Activated T-cell treated with anti-CD3 and anti-CD28 coated beads for 4 hours (primary cell): ENCODE measurements at places on chromosomes 16 and 17.

DNA sequence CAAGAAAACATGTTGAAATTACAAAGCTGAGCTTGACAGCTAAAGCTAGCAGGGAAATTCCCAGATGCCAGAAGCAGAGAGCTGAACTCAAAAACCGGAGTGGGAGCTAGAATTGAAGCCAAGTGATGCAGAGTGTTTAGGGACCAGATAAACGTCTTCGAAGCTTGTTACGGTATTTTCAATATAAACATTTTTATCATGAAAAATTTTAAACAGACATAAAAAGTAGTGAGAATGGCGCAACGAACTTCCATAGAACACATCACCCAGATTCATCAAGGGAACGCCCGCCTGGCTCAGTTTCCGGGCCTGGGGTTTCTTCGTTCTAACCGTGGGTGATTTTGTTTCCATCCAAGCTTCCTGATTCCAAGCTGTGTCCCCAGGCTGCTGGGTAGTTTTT, 18.1 kb downstream of the SPNS2 start:
- DNase-seq, result no peak

GRCh38 chr17:45123930-45124796, 8.2 kb downstream of the PLCD3 start:
- no peak for DNase-seq

- no peak for DNase-seq
Measured at GRCh38 chr17:4475463-4475862, 23.2 kb upstream of the SPNS2 start.

DNA sequence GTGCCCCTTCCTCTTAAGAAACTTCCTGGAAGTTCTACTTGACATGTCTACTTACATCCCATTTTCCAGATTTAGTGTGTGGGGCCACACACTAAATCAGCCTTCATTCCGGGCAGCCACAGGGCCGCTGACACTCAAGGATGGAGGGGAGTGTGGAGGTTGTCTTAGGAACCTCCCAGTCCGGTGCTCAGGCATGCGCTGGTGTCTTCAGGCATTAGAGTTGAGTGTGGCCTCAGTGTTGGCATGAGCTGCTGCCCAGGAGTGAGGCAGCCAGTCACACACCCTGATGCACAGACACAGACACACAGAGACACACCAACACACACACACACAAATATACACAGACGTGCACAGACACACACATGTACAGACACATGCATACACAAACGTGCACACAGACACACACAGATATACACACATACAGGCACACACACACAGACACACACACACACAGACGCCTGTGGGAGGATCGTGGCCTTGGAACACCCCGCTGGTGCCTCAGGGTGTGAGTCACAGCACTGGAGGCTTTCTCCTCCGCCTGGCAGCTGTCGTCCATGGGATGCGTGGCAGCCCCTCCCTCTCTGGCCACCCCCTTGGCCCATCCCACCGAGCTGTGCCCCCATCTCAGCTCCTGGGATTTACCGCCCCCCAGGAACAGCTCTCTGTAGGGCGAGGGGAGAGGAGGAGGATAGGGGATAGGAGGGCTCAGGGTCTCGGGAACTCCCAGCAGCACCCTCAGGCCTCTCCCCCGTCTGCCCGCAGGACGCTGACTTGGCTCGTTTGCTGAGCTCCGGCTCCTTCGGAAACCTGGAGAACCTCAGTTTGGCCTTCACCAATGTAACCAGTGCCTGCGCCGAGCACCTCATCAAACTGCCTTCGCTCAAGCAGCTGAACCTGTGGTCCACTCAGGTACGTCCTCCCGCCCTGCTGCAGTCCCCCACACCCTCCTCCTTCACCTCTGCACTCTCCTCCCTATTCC, 75.6 kb upstream of the PLCG2 start:
- no peak for DNase-seq

GRCh38 chr17:6706996-6707395, 6.2 kb downstream of the SLC13A5 start:
- DNase-seq, result no peak

DNA sequence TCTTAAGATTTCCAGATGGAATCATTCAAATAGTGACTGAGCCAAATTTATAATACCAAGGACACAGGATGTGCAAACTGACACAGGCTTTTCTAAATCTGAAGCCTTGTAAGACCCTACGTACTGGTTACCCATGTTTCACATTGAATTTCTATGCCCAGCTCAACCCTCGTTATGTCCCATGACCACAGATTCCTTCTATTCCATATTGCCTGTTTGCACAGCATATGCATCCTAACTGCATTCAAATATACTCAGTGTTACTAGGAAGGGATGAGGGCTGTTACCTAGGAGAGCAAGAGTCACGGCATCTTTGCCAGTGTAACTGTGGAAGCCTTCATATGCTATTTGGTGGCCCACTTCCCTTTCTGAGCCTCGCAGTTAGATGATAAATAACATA, 305.2 kb downstream of the SHISA9 start:
- DNase-seq, result no peak

DNA sequence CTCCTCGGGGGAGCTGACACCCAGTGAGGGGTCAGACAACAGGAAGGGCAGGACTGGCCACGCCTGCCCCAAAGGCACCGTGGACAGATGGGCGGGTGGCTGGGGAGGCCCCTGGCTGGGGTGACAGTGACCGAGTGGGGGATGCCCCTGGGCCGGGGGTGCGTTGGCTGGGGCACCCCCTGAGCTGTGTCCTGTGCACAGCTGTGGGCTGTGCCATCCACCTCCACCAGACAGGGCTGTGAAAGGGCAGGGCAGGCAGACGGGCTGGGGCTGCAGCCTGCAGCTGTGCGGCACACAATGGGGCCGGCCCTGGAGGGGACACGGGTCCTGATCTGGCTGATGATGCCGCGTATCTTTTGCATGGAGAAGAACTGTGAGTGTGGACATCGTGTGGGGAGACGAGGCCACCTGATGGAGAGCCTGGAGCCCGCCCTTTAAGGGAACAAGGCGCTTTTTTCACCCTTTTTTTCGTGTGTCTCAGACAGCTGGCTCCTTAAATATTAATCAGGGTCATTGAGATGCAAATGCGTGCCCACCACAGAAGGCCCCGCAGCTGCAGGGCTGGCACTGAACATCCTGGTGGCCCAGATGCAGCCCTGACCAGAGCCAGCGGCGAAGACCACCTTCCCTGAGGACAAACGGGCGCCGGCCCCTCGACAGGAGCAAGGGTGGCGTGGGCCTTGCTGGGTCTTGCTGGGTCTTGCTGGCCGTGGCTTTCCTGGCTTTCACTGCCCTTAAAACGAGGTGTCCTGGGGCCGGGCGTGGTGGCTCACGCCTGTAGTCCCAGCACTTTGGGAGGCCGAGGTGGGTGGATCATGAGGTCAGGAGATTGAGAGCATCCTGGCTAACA, 42.4 kb upstream of the GNG13 start:
- DNase-seq, result no peak

DNA sequence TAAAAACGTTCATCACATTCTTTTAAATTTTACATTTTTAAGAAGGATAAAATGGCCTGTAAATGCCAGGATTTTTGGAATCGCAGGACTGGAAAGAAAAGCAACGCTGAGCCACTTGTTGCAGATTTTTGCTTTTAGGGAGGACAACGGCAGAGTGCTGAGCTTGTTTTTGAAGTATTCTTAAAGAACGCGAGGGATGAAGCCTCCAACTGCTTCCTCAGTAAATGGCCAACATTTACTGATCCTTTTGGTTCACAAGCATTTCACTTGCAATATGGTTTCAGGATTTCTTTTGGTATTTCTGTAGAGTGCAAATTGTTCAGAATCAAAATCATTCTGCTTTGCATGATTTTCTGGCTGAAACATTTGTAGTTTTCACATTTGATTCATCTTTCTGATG, 2.8 kb upstream of the KRT23 start:
- no peak for DNase-seq

GRCh38 chr17:6163612-6164333, 93.6 kb downstream of the WSCD1 start:
- no peak for DNase-seq

GRCh38 chr16:50297301-50298074, 31.1 kb downstream of the ADCY7 start:
- DNase-seq, result no peak

DNA sequence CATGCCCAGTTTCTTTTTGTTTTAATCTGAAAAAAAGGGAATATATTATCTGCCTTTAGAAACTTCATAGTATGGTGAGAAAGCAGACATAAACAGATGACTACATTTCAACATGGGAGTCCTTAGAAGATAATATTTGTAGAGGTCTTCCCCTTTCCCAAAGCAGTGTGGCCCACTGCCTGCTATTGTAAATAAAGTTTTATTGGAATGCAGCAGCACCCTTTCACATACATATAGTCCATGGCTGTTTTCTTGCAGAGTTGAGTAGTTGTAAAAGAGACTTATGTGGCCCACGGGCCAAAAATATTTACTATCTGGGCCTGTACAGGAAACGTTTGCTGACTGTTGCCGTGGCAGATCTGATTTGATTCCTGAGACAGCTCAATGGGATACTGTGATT, 8.5 kb downstream of the KATNIP start:
- no peak for DNase-seq

GRCh38 chr16:9148374-9149015, 57.1 kb downstream of the HAPSTR1 start:
- DNase-seq, result no peak

GRCh38 chr17:50507871-50508572, at the start of gene MYCBPAP:
Gene MYCBPAP, plus strand, starts transcription at chr17:50508439. Its CDS starts 236 bp downstream, at chr17:50508675.
- peak; percentile 55 for DNase-seq

- DNase-seq, result no peak
Measured at GRCh38 chr17:28125526-28126378, 83.3 kb downstream of the NLK start.

- DNase-seq, result no peak
Measured at GRCh38 chr17:28390984-28391383, 15.0 kb downstream of the SLC46A1 start.

- no peak for DNase-seq
Measured at GRCh38 chr17:43755389-43755875, 3.2 kb downstream of the SOST start.

DNA sequence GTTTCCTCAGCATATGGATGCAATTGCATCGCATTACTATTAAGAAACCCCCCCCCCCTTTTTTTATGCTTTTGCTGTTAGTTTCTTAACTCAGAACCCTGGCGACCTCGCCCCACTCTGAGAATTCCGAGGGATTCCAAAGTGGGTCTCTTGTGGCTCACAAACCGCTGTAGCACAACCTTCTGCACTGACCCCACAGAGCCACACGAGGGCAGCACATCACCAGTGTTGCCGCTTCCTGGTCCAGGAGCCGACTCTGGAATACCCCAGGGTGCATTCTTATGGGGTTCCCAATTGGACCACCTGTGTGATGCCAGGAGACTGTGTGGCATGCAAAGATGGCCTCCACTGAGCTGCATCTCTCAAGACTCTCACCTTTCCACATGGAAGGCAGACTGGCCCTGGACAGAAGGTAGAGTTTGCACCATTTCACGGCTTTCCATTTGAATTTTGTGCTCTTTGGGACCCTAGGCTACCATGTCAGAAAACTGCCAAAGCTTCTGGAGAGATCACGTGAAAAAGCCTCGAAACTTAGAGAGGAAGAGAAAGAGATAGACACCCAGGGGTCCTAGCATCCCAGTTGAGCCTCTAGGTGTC, 432.7 kb upstream of the ASIC2 start:
- DNase-seq, result peak; percentile 0

DNA sequence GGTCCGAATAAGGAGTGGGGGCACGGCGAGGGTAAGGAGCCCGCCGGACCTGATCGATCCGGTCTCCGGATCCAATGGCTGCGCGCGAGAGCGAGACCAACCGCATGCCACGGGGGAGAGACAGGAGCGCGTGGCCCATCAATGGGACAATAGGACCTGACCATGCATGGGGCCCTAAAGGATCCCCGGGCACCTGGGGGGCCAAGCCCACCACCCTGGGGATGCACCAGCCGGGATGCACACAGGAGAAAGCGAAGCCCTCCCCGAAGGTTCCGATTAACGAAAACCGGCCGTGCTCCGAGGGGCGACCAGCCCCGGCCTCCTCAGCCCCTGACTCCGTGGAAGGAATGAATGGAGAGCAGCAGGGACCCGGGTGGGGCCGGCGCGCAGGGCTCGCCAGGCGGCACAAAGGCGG, 525 bp downstream of the JPT1 start:
- no peak for DNase-seq

DNA sequence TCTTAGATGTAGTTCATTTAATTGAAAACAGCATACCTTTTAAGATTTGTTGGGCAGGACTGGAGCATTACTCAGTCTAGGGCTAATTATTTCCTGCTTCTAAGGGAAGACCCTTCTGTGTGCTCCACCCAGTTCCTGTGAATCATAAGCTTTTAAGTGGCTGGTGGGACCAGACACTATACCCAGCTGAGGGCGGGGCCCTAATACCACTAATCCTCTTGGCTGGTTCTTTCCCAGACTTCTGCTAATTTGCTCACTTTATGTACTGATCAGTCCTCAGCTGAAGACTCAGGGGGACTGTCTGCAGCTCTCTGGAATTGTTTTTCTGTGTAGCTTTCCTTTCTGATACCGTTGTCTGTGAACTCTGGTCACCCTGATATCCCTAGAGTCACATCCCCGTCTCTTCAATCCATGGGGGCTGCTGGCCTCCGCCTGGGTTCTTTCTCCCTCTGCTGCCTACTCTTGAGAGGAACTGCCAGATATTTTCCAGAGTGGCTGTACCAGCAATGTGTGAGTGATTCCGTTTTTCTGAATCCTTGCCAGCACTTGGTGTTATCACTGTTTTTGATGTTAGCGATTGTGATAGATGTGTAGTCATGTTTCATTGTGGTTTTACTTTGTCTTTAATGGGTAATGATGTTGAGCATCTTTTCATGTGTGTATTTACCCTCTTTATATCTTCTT, 35.1 kb downstream of the MFSD11 start:
- peak; percentile 33 for DNase-seq

GRCh38 chr17:44967026-44967906, 837 bp downstream of the C1QL1 start:
- DNase-seq, result no peak

DNA sequence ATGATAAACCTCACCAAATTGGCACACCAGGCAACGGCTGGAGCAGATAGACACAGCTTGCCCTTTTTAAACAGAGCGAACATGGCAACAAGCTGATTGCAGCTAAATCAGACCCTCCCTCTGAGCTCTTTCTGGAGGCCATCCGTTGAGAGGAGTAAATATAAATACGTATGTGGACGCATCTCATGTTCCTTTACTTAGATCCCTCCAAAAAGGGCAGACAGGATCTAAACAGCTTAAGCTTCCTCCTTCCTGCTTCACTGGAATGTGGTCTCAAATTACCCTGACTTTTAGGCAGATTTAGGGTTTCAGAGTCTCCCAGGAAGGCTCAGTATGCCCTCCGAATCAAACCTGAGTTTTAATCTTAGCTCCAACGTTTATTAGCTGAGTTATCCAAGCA, 204.7 kb upstream of the GOT2 start:
- DNase-seq, result no peak

- DNase-seq, result peak; percentile 11
Measured at GRCh38 chr17:20073055-20073979, 64.2 kb downstream of the SPECC1 start.

DNA sequence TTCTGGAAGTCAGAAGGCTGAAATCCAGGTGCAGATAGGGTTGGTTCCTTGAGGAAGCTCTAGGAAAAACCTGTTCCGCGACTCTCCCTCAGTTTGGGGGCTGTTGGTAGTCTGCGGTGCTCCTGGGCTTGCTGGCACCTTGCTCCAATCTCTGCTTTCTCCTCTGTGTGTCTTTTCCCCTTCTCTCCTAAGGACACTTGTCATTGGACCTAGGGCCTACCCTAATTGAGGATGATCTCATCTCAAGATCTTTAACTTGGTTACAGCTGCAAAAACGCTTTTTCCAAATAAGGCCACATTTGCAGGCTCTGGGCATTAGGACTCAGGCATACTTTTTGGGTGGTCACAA, 12.9 kb upstream of the CACNG4 start:
- DNase-seq, result no peak
